MCF 10A (cell line): ENCODE measurements at places on chromosomes 16 and 17. TPM values are rescaled to one million over a fixed set of nuclear protein-coding genes. Genes with fewer than 3 reads are reported as not detected.
A peak's percentile ranks its signal among the peaks of the same experiment; 100 is the strongest.

DNA sequence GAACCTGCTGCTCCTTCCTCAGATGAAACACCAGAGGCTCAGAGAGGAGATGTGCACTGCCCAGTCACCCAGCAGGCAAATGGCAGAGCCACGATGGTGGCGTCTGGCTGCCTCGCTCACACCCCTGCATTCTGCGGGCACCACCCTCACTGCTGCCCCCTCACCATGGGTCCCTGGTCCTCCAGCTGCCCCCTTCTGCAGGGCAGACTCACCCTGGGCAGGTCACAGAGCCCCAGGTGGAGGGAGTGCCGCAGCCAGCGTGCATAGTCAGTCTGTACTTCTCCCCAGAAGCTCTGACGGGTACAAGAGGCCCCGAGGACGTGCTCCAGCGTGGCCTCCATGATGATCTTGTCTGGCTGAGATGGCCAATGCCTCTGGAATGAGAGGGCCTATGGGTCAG is 52.9 kb downstream of the RMI2 start:
- DNase-seq: no peak

GRCh38 chr17:19331134-19331533 is 31.4 kb downstream of the B9D1 start:
- DNase-seq: no peak

- DNase-seq: no peak
Observed at GRCh38 chr16:9526791-9527190, 435.3 kb downstream of the HAPSTR1 start.

DNA sequence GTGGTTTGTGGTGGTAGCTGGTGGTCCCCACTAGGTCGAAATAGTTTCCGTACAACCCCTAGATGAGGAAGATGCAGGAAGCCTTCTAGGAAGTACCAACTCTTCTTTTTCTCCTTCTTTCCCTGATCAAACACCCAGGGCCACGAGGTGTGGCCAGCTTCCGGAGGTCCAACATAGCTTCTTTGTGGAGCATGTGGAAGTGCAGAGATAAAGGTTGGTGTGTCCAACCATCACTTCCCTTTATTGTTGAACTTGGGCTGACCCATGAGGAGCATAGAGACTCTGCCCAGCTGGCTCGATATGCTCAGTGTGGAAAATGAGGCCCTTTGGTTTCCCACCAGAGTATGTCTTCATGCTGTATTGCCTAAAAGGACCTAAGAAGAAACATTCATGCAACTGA is 6.3 kb upstream of the RGS9 start:
- DNase-seq: no peak

DNA sequence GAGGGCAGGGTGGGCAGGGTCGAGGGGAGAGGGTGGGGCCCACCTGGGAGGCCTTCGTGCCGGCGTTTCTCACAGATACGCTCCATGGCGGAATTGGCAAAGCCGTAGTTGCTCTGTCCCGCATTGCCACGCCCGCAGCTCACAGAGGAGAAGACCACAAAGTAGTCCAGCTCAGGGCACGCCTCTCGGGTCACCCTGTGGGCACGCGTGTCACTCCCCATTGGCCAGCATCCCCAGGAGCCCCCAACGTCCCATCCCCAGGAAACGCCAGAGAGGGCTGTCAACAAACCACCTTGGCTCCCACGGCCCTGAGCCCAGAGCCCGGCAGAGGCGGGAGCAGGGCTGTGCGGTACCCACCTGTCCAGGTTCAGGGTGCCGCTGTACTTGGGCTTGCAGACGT is 16.1 kb downstream of the FASN start:
- DNase-seq: no peak

GRCh38 chr16:86039606-86040005 is 140.6 kb downstream of the IRF8 start:
- no peak for DNase-seq

- DNase-seq: no peak
Observed at GRCh38 chr16:2231016-2231931, 5.0 kb upstream of the DNASE1L2 start.

GRCh38 chr17:57758654-57759053 is 13.6 kb upstream of the CCDC182 start:
- DNase-seq: no peak

DNA sequence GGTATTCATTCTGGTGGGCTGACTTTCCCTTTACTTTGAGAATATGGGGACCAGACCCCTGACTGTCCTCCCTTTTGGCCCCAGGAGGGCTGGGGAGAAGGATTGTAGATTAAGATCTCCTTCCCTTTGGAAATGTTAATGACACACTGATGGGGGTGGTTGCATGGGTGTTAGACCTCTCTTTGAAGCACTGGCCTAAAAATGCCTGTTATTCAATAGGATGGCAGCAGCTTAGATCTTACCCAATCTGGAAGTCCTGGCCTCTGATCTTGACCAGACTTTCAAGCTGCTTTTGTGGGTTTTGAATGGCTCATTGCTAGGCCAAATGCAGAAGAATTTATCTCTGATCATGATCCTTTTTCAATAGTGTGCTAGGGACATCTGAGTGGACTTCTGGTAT is 25.7 kb downstream of the MAP3K3 start:
- no peak for DNase-seq

DNA sequence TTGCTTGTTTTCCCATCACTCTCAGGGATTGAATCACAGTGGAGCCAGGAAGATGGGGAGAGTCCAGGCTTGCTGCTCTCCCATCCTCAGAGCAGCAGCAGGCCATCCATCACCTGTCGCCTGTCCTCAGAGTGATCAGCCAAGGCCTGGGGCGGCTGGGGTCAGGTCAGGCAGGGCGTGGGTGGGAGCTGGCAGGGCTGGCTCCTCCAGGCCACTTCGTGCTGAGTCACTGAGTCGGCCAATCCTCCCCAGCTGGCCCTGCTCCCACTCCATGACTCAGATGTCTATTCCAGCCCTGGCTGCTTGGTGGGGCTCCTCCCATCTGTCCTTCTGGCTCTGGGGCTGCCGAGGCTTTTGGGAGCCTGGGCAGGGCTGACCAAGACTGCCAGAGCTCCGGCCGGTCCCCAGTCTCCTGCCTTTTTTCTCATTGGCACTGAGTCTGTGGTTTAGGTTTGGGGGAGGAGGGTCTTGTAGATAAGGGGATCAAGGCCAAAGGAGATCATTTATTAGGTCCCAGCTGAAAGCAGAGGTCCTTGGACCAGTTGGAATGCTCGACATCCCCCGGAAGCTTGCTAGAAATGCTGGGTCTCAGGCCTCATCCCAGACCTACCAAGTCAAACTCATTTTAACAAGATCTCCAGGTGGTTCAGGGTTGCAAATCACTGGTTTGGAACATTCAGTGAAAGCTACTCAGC is 72.7 kb downstream of the ABCC1 start:
- peak; percentile 97 for DNase-seq

- DNase-seq: peak; percentile 49
Observed at GRCh38 chr17:14302091-14302430, 1.2 kb downstream of the HS3ST3B1 start.

GRCh38 chr17:58161566-58161965 is 5.2 kb upstream of the OR4D2 start:
- no peak for DNase-seq

DNA sequence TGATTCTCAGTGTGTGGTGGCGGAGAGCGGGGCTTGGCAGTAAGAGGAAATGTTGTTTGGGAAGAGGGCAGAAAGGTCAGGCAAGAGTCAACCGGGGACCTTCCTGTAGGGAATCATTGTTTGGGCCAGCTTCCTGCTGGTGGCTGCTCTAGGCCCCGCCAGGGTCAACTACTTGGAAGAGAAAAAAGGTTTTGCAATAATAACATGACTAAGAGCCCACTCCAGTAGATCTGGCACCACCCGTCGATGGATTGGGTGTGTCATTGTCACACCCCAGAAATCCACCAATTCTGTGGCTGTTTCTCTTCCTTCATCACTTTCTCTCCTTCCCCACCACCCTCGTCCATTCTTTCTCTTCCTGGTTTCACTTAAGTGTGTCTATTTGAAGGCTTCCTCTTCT is 4.2 kb upstream of the KRT24 start:
- DNase-seq: peak; percentile 74

- no peak for DNase-seq
Observed at GRCh38 chr17:58666858-58667267, 25.0 kb downstream of the TEX14 start.

DNA sequence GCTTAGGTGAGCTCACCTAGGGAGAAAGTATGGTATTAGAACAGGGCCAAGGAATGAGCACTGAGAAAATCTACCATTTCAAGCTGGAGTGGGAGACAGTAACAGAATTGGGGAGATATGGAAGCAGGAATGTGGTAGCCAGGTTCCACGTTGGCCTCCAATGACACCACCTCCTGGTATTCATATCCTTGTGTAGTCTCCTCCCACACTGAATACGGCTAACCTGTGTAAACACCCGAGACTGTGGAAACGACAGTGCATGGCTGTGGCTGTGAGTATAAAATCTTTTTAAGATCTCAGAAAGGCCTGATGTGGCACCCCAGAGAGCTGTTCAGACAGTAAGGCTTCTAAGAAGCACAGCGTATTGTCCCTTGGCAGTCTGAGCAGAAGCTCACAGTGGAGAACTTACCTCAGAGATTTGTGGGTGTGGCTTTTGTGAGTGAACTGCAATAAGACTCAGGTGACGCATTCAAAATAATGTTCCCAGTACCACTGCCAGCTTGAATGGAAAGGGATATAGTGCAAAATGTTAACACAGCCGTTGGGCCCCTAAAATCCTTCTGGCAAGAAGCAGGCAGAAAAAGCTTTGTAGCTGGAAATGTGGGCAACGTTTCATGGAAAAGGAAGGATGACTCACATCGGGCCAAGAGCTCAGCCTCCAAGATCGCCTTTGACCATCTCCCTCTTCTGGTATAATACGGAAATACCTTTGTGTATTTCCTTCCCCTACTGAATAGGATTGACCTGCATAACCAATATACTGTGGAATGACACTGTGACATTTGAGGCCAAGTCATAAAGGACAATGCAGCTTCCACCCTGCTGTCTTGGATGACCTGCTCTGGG is 14.4 kb downstream of the SDR42E1 start:
- peak; percentile 84 for DNase-seq

DNA sequence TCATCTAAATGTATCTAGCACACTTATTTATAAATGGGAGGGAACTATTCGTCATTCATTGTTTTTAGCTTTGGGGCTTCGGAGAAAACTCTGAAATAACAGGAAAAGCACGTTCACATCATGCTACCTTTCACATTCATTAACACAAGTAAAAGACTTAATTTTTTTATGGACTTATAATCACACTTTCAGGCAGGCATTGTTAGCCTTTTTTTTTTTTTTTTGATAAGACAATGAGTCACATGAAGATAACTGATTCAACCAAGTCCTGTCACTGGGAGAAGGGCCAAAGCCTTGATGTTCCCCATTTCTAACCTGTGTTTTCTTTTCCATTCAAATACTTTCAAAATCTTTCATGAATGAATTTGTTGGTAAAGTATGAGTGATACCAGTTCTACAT is 631.3 kb upstream of the CA10 start:
- DNase-seq: no peak

DNA sequence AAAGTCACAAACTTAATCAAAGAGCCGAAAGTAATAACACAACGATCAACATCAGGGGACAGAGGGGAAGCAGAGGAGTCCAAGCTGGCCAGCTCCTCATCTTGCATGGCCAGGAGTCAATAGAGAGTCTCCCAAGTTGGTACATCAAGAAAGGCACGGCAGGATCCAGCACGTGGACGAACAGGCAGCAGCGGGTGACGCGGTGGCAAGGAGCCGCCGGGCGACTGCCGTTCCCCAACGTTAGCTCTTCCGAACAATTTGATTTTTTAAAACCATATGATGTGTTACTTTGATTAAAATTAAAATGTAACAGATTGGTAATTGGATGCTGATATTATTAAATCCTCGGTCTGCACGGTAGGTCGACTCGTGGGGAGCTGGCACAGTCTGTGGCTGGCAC is 81.8 kb upstream of the DOC2B start:
- no peak for DNase-seq

PRRT2 gene
- total RNA-seq: 0.42 and 0.96 TPM in 2 replicates

ANKRD40CL gene
- total RNA-seq: not detected in 2 replicates

CMTM4 gene
- total RNA-seq: 27.2 and 36.7 TPM in 2 replicates

WNT9B gene
- total RNA-seq: not detected in 2 replicates

SPHK1 gene
- 7.1 and 12.6 TPM in 2 replicates for total RNA-seq

LRRC37A gene
- total RNA-seq: 1.7 and 1.8 TPM in 2 replicates

CCDC154 gene
- 0.28 and 1.2 TPM in 2 replicates for total RNA-seq

GP1BA gene
- not detected in 2 replicates for total RNA-seq

B4GALNT2 gene
- 0.05 TPM in 1 of 2 replicates, not detected in the other for total RNA-seq

BAIAP3 gene
- 0.49 and 0.75 TPM in 2 replicates for total RNA-seq
